ENCODE measurements at places on chromosomes 6 and 20.
A peak's percentile ranks its signal among the peaks of the same experiment; 100 is the strongest.

- DNase-seq: no peak
Measured at GRCh38 chr20:36147690-36148089, 6.8 kb upstream of the EPB41L1 start.

DNA sequence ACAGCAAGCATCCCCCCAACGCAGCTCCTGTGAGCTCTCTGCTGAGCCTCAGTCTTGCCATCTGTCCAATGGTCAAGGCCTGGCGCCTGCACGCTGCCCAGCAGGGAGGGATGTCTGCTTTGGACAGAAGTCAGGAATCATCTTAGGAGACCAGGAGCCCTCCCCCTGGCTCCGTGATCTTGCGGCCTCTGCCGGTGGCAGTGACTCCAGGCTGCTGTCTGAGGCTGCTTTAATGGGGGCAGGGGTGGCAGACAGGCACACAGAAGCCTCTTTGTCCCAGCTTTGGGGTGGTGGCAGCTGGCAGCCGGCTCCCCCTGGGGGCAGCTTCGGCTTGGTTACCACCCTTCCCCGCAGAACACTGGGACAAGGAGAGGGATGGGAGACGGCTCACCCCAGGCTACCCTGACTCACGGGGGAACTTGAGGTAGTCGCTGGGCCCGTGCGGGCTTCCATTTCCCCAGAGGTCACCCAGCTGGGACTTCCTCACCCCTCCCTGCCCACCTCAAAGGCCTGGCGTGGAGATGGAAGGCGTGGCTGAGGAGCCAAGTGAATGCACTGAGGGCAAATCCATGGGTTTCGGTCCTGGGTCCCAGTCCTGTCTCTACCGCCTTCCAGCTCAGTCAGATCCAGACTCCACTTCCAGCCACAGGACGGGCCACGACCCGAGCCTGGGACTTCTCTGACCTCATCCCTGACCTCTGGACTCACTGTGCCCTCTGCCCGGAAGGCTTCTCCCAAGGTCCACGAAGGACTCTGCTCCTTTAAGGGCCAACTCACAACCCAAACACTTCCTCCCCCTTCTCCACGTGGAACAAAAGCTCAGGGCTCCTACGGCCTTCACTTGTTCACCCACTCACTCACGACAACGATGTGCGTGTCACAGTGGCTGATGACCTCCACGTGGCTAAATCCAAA is 14.8 kb downstream of the PEDS1 start:
- DNase-seq: peak; percentile 49

- no peak for DNase-seq
Measured at GRCh38 chr20:13105864-13106457, 97.2 kb downstream of the SPTLC3 start.

GRCh38 chr20:40980106-40980827 is 48.4 kb upstream of the TOP1 start:
- no peak for DNase-seq

DNA sequence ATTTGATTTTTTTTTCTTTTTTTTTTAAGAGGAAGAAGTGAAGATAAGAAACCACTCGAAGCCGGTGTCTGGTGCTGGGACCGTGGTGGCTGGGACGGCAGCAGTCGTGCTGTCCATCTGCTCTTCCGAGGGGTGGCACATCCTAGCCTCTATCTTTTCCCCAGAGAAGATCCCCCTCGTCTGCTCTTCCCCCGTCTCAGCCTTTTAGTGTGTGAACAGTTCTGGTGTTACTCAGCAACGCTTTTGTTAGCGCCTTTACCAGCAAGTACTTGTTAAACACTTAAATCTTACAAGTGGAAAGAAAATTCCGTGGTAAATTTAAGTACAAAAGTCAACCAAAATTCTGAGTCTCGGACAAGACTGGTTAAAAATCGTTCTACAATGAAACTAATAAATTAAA is 90.1 kb downstream of the RSPH3 start:
- DNase-seq: no peak

GRCh38 chr20:48738399-48739304 is 89.1 kb downstream of the PREX1 start:
- DNase-seq: no peak

- no peak for DNase-seq
Measured at GRCh38 chr6:236519-236918, 55.8 kb upstream of the DUSP22 start.

DNA sequence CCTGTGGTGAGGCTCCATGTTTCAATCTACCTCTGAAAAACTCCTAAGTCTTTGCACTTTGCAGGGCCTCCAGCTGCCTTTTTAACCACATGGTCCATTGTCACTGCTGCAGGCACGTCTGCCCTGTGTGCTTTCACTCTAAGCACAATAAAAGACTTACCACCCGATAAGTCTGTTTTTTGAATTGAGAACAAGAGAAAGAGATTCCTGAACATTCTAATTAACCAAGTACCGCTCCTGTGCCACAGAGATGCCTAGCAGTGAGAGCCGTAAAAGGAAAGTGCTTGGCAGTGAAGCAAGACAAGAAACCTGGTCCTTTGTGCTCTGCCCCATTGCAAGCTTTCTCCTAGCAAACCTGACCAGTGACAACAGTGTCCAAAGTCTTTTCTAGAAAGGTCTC is 487.6 kb upstream of the FLRT3 start:
- no peak for DNase-seq

GRCh38 chr6:97630604-97631003 is 347.6 kb upstream of the MMS22L start:
- no peak for DNase-seq

GRCh38 chr20:62925076-62925419 is 1.3 kb downstream of the DIDO1 start:
- no peak for DNase-seq

GRCh38 chr20:3404402-3404801 is 3.1 kb downstream of the DNAAF9 start:
- no peak for DNase-seq

- DNase-seq: peak; percentile 96
Measured at GRCh38 chr20:1946762-1947534, 46.9 kb downstream of the PDYN start.

DNA sequence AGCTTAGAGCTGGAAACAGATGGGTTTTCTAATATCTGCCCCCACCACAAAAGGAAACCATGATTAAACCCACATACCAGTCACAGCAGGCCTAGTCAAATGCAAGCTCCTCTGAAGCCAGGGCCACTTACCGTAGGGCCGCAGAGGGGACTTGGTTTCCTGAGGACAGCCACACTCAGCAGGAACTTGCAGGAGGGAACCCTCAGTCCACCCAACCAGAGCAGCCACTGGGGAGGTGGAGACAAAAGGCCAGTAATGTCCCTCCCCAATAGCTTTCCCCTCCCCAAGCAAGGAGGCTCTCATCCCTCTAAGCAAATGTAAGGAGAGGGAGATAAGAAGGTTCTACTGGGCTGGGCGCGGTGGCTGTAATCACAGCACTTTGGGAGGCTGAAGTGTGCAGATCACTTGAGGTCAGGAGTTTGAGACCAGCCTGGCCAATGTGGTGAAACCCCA is 384.4 kb upstream of the JARID2 start:
- peak; percentile 80 for DNase-seq

DNA sequence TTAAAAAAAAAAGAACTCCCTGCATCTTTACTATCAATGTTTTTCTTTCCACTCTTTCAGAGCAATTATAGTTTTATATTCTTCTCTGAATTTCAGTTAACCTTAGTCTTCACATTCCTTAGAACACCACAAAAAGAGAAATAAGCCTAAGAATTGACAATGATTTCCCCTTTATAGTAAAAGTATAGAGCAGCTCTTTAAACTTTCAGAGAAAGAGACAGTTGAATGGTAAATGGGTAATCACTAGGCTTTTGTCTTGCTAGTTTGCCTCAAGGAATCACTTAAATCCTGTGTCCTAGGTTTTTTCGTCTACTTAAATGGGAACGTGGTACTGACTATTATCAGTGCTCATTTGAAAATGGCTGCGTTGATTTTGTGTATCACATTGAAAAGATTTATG is 31.8 kb downstream of the SLX4IP start:
- no peak for DNase-seq

GRCh38 chr6:121076119-121076518 is 258.2 kb downstream of the TBC1D32 start:
- DNase-seq: no peak

GRCh38 chr20:35284267-35284991 is at the start of gene EIF6:
Gene EIF6 (minus strand): TSS chr20:35284772. CDS start chr20:35284487, 285 bp downstream.
- peak; percentile 88 for DNase-seq

All from H9 (cell line).